Stimulated activated CD4-positive, alpha-beta T cell treated with anti-CD3 and anti-CD28 coated beads, TNF-alpha, amount 100 ng/mL, for 4 hours (primary cell): ENCODE measurements at places on chromosomes 4 and X.

DNA sequence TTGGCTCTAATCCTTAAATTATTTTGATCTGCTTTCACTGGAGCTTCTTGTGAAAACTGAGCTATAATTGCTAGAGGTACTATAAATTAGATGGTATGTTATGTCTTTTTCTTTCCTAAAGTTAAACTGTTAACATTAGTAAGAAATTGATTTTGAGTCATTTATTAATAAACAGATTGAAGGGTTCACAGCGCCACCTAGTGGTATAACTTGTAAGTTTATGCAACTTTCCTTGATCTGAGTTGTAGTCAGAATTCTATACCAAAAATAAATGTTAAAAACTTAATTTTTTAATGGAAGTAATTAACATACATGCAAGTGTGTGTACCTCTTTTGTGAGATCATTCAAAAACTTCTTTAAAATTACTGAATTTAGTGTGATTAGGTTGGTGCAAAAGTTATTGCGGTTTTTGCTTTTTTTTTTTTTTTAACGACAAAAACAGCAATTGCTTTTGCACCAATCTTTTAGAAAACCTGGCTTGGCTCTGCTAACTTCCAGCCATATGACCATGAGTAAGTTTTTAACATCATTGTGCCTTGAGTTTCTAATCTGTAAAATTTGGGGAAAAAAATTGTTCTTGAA lies 151.5 kb downstream of the CENPC start:
- no peak for DNase-seq

- DNase-seq: no peak
These were observed 132.6 kb downstream of the TBL1X start for GRCh38 chrX:9597361-9598035.

DNA sequence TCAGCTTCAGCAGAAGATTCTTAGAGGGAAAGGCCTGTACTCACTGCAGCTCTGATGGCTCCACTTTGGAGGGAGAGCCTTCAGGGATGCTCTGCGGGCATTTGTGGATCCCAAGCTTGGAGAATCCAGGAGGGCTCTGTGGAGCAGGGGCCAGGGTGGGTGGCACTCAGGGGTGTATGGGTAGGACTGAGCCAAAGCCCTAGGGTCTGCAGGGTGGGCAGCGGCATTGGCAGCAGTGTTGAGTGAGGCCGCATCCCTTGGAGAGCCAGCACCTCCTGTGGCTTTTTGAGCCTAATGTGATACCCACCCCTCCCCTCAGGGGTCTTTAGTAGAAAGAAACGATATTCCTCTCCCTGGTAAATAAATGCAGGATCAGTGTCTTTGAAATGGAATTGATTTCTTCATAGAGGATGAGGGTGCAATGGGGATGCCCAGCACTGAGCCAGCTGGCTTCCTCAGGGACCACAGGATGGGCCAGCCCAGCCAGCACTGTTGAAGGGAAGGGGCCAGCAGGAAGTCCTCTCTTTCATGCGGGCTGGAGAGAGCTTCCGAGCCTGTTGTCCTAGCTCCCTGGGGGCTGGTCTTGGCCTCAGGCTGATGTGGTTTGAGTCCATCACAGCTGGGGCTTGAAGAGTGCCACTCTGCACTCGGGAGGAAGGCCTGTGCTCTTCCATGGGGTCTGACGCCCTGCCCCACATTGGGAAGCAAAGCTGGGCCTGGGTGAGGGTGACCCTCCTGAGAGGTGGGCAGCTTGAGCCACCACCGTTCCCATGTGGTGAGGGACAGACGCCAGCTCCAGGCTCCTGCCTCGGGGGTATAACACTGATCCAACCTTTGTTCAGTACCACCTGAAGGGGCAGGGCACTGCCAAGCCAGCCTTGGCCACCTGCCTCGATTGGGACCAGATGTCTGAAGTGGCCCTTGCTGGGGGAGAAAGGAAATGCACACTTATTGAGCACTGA lies 49.5 kb downstream of the PSAPL1 start:
- no peak for DNase-seq

DNA sequence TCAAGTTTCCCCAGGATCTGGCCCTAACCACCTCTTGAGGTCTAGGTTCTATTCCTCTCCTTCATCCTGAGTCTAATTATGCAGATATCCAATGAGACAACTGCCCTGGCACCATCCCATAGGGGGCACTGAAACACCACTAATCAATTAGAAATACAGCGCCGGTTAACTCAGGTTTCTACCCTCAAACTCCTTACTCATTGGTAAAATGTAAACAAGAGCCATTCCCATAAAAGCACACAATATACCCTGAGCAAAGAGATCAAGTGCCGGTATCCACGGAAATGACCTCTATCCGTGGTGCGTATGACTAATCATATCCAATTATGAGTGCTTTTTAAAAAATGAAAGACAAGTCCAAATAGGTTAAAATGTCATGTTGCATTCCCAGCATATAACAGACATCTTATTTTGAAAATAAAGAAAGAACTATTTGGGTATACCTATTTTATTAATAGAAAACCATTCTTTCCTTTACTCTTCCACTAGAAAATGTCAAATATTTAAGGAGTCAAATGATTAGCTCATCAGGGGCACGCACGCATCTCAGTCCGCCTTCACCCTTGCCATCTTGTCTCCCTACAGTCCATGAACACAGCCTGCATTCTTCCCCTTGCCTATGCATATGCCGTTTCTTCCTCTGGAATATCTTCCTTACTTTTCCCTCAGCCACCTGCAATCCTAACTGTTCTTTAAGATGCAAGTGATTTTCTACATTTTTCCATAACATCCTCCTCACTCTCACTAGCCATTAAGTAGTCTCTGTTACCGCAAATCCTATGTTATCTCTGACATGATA lies 141.1 kb downstream of the MAML3 start:
- DNase-seq: peak; percentile 50

- DNase-seq: no peak
These were observed 17.6 kb downstream of the TMEM187 start for GRCh38 chrX:153989973-153990655.

DNA sequence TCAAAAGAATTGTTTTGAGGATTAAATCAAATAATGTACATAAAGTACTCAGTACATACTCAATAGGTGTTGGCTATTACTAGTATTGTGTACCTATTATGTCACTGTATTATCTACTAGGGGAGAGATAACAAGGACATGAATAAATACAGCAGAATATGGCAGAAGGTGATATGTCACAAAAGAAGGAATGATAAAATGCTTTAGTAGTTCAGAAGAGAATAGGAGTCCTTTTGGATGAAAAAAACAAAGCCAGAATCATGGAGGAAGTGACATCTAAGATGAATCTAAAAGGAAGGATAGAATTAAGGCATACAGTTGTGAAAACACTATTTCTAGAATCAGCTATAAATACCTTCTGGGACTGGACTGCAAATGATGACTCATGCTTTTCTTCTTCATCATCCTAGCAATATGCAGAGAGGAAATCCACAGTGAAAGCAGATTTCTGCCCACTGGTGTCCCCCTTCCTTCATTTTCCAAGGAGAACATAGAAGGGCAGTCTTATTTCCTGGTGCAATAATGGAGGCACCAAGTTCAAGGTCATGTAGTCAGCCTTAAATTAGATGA lies 98.7 kb downstream of the GLUD2 start:
- DNase-seq: no peak

DNA sequence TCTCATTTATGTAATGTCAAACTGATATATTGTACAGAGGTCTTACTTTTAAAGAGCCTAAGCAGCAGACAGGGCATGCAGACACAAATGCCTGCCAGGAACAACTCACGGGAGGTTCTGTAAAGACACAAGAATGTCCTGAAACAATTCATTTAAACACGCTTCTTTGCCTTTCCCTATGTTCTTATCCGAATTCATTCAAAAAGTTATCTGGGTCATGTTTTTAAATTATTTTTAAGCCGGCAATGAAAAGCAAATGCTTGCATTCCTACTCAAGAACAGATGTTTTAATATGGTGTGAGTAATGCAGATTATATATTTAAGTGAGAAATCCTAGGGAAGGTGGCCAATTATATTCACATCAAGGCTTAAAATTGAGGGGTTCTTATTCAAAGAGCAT lies 192.6 kb downstream of the PDGFC start:
- DNase-seq: no peak

DNA sequence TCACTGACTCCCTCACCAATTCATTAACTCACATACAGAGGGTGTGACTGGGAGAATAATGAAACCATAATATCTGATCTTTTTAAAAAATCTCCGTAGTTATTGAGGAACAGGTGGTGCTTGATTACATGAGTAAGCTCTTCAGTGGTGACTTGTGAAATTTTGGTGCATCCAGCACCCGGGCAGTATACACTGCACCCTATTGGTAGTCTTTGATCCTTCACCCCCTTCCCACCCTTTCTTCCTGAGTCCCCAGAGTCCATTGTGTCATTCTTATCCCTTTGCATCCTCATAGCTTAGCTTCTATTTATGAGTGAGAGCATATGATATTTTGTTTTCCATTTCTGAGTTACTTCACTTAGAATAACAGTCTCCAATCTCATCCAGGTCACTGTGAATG lies 1143.8 kb downstream of the PCDH19 start:
- DNase-seq: no peak

GRCh38 chrX:139448996-139449395 lies 81.5 kb upstream of the F9 start:
- DNase-seq: no peak

DNA sequence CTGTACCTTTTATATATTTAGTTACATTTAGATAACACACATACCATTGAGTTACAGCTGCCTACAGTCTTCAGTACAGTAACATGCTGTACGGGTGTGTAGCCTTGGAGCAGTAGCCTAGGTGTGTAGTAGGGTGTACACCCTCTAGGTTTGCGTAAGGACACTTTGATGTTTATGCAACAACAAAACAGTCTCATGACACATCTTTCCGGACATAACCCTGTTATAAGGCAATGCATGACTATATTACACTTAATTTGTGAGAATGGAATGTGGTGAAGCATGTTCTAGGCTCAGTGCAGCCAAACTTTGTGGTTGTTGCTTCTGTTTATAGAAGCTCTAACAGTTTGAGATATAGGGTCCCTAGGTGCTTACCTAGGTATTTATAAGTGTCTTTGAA lies 65.4 kb downstream of the SPRY1 start:
- no peak for DNase-seq

DNA sequence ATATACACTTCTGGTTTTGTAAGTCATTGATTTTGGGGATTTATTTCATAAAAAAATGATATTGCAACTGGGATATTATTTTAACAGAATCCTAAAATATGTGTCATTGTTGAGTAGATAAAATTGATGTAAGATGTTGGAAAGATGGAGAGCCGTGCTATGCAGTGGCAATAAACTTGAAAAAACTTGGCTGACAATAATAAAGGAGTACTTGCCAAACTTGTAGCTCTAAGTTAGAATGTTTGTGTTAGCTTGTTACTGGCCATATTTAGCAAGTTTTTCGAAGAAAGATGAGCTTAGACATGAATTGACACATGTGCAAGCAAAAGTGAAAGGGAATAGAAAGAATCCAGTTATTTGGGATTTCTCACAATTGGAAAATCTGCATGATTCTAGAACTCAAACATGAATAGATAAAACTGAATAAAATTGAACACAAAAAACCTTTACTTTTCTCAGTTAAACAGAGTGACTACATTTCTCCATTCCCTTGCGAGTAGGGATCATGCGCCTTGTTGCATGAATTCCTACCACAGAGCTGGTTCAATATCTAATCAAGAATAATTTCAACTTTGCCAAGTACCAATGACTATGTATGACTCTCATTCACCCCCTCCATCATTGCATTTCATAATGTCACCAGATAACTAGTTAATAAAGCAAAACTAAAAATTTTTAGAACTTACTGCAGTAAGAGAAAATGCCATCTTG lies 327.8 kb downstream of the CAMK2D start:
- no peak for DNase-seq

DNA sequence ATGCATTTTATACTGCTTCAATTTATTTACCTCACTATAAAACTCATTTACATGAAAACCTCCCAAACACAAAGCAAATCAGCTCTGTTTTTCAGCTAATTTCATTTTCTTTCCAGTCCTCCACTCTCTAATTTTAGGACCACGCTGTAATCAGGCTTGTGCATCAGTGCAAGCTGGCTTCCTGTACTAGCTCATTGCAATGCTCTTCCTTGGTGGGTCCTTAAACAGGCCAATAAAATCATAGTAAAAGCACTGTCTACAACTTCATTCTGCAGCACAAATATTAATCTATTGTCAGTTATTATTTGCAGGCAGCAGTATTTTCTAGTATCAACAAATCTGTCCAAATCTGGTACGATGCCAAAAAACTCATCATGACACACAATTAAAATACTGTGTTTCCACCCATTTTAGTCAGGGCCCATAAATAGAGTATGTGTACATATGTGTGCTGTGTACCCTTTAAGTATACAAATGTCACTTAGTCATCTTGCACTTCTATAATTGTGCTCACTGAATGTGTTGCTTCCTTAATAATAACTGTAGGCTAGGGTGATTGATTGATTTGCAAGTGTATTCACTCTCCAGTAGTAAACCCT lies 178.2 kb upstream of the HCCS start:
- no peak for DNase-seq

DNA sequence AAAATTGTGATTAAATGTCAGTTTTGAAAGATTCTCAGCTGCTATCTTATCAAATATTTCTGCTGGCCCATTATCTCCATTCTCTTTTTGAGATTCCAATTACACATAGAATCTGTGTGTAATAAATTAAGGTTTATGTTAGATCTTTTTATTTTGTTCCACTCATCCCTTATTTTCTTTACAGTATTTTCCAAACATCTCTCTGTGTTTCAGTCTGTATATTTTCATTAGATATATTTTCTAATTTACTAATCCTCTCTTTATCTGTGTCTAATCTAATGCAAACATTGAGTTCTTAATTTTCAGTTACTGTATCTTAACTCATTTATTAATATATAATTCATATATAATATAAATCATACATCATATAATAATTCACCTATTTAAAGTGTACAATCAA lies 268.7 kb downstream of the DCHS2 start:
- DNase-seq: no peak

- DNase-seq: no peak
These were observed 103.7 kb downstream of the RBM47 start for GRCh38 chr4:40525752-40526598.

DNA sequence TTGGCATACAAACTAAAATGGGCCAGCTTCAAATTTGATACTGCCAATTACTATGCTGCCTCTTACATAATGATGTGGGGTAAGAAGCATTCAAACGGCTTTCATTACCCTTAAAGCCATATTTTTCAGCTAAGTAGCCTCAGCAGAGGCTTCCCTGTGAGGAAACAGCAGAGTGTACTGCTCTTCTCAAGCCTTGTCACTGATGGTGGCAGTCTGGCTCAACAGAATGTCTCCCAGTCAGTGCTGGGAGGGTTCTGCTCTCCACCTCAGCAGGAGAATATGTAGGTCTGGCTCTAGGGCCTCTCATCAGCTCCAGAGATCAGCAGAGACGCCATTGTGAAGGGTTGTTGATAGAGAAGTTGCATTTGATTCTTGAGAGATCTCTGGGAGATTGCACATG lies 44.6 kb upstream of the MBNL3 start:
- no peak for DNase-seq

- no peak for DNase-seq
These were observed 45.5 kb upstream of the STK26 start for GRCh38 chrX:131977619-131978018.

DNA sequence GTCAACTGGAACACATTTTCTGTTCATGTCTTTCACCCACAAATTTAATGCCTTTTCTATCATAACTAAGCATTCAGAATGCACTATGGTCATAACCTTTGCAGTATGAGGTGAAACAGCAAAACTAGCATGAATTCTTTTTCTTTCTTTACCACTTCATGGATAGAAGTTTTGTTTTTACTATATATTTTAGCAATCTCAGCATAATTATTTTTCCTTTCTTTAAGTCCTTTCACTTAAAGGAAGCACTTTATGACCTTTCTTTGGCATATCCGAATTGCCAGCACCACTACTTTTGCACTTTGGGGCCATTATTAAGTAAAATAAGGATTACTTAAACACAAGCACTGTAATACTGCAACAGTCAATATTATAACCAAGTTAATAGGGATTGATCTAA lies 115.1 kb upstream of the DKK2 start:
- DNase-seq: no peak
